ENCODE measurements at places on chromosomes 2 and 18.

DNA sequence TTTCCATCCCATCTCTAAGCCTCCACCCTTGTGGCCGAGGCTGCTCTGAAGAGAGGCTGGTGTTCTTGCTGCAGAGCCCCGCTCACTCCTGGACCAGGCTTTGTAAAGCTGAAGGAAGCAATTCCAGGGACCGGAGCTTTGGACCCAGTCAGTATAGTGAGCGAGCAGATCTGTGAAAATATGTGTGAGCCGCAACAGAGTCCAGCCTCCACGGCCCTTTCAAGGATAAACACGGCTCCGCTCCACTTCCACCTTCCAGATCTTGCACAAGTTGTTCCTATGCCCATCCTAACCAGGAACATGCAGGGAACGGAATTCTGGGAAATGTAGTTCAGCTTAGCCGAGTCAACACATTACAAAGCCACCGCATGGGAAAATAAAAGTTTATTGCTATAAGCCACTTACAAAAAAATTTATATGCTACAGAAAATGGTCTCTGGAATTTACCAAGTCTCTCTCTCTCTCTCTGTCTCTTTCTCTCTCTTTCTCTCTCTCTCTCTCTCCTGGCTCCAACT lies 151.7 kb upstream of the ZNF521 start:
- no peak for DNase-seq

- DNase-seq = peak; percentile 55
Measured at GRCh38 chr2:42117923-42118753, 51.0 kb upstream of the EML4 start.

DNA sequence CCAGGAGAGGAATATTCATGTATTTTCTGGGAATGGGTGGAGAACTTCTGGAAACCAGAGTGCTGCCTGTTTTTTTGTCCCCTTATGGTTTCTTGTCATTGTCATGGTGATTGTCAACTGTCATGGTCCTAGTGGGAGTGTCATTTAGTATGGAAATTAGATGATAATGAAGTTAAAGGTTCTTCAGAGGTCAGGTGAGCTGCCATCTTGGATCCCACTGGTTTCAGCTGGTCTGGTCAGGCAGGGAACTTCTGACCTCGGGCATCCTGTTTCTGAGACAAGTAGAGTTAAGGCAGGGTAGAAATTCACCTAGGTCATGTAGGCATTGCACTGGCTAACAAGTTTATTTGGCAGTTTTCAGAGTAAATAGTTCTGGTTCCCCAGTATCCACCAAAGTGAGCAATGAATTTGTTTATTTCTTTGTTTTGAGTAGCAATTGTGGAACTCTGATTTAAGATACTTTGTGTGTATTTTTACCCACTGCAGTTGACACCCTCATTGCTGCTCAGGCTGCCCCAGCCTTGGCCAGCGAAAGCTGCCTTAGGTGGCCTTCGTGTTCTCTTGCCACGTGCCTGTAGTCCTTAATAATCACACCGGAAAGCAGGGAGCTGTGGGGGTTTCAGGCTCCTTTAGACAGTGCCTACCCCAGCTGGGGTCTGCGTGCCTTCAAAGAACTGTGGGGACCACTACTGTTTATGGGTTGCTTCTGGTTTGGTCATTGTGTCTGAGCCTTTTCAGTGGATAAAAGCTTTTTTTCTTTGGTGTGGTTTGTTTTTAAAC lies 48.7 kb downstream of the NCK2 start:
- no peak for DNase-seq

- no peak for DNase-seq
Measured at GRCh38 chr2:182435754-182436153, 8.9 kb upstream of the PDE1A start.
